ENCODE measurements at places on chromosomes 6 and 20. TPM values are rescaled to one million over a fixed set of nuclear protein-coding genes. Genes with fewer than 3 reads are reported as not detected.

DNA sequence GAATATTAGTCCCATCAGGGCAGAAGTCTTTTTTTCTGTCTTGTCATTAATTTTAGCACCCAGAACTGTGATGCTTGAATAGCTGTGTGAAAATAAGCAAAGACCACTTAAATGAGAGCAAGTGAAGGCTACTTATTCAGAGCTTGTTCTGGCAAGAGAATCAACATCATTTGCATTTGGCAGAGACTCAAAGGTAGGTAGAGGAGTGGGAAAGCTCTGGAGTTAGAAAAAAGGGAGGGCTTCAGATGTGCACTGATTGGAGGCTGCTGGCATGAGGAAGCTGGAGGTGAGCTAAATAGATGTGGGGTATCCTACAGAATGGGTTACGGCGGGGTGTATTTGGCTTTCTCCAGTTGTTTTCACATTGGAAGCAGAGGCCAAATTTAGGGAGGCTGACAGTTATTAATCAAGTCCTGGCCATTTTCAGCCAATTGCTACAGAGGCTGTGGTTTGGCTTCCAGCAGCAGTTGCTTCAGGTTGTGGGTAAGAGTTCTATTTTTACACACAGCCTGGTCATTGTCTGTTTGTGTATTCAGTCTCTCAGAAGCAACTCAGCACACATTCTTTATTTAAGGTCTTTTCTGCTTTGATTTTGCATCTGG is 254.3 kb downstream of the BTBD3 start:
- DNase-seq = no peak

DNA sequence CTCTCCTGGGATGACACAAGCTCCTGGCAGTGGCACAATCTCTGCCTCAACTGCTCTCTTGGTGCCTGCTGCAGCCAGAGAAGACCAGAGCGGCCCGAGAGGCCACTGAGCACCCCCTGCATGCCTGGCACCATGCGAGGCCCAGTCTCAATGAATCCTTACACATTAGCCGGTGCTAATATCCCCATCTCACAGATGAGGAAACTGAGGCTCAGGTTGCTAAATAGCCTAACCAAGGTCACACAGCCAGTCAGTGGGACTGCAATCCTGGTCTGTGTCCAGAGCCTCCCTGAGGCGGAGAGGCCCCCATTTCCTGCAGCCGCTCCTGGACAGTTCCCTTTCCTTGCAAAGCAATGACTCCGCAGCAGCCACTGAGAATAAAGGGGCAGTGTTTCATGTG is 81.2 kb downstream of the GRM4 start:
- DNase-seq = no peak

Gene ECHDC1
- 22.8 TPM for total RNA-seq

Gene LY6G6F
- total RNA-seq = 1.5 TPM

DNA sequence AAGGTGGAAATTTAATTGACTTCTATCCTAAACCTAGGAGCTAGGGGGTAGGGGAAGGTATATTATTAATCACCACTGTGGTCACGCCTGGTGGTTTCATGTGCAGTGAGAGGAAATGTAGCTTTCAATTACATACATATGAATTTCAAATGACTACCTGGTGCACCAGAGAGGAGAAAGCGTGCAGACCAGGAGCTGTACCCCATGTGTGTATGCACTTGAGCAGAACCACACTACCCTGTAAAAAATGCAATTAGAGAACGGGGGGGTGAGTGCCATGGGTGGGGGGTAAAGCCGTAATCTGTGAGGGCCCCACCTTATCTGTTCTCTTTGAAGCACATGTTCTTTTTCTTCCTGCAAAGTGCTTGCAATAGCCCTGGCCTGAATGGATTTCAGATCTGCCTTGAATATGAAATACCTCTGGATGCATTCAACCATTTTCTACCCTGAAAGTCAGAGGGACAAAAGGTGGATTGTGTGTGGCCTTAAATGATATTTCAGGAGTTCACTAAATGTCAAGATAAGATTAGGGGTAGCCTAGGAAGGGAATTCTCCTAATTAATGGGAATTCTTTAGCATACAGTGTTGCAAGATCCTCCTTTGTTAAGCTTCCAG is 30.9 kb upstream of the EDN3 start:
- no peak for DNase-seq

Gene MAP3K5
- total RNA-seq = 44.0 TPM
